Effector CD8-positive, alpha-beta T cell (primary cell): ENCODE measurements at places on chromosomes 2 and 18.

- DNase-seq, result no peak
Observed at GRCh38 chr2:206801418-206802189, 36.2 kb downstream of the FASTKD2 start.

DNA sequence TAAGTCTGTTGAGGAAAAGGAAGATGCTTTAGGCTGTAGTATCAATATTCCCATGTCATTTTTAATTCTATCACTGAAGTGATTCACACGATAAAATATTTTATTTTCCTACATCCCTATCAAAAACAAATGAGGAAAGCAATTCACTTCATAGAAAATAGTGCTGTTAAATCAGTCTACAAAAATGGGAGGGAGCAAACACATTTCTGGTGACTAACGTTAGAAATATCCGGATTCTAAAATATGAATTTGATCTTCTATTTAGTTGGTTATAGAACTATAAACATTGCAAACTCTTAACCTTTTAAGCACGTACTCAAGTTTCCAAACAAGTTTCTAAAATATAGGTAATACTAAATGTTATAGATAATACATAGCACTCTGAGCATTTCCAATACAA is 20.8 kb downstream of the ATF2 start:
- no peak for DNase-seq

GRCh38 chr2:197950724-197951123 is 146.3 kb downstream of the PLCL1 start:
- DNase-seq, result no peak

GRCh38 chr2:60557486-60557864 is 4.0 kb upstream of the BCL11A start:
- no peak for DNase-seq

GRCh38 chr2:162242586-162243280 is 512 bp downstream of the FAP start:
- DNase-seq, result no peak

DNA sequence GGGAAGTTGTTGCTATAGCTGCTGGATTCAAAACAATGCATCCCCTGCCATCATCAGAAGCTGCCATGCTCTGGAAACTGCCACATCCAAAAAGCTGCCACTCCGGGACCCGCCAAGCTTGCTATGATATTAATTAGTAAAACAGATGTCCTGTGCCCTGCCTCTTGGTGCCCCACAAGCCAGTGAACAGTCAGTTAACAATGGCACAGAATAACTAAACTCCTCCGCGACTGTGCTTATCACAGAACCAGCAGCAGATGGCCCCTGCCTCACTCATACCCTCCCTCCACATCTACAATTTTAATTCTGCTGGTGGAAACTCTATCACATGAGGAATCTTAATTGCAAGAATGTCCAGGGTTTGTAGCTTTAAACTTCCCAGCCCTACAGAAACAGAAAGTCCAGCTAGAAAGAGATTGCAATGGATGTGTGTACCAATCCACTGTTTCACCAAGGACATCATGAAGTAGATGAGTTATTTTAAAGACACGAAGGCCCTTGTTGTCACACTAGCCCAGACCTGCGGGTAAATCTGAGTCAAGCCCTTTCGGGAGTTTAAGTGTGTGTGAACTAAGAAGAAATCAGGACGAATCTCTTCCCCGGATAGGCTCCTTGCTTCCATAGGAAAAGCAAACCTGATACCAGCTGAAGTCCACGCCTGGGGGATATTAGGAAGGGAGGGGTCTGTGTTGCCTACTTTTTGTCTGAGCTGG is 7.4 kb upstream of the ACYP2 start:
- DNase-seq, result no peak

DNA sequence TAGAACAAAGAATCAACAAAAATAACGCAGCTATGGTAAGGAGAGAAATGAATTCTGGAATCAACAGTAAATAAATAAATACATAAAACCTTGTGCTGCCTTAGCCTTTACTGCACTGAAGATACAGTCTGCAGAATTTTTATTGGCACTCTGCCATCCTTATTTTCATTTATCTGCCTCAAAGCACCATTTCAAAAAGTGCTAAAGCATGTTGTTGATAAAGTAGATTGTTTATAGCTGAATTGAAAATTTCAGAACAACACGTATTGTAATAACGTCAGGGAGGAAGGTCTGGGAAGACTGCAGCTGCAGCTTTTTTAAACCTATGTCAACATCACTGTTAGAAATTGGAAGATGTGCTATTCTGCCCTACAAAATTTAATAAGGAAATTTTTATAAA is 787.2 kb downstream of the PLCL1 start:
- DNase-seq, result no peak

- DNase-seq, result no peak
Observed at GRCh38 chr2:78718473-78718872, 307.0 kb upstream of the REG3G start.

- no peak for DNase-seq
Observed at GRCh38 chr2:145012214-145012670, 492.3 kb upstream of the ZEB2 start.

- no peak for DNase-seq
Observed at GRCh38 chr2:40454321-40454720, 2.4 kb upstream of the SLC8A1 start.

GRCh38 chr2:70116936-70117552 is 29.8 kb downstream of the PCBP1 start:
- no peak for DNase-seq

GRCh38 chr2:88350331-88351248 is 101.9 kb downstream of the FOXI3 start:
- peak; percentile 11 for DNase-seq
